ENCODE measurements at places on chromosomes 7 and 10.
A peak's percentile ranks its signal among the peaks of the same experiment; 100 is the strongest.

- DNase-seq = no peak
These were observed 56.8 kb upstream of the FAM171A1 start for GRCh38 chr10:15427843-15428414.

DNA sequence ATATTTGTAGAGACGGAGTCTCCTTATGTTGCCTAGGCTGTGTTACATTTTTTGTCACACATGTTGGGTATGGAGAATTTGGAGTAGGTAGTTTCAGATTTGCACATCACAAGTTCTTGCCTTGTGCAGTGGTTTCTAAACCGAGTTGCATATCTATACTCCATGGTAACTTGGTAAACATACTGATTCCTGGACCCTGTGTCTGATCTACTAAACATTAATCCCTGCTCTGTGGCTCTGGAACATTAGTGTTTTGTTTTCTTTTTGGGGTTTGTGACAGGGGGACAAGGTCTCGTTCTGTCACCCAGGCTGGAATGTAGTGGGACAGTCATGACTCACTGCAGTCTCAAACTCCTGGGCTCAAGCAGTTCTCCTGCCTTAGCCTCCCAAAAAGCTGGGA, 24.7 kb downstream of the AUTS2 start:
- no peak for DNase-seq

DNA sequence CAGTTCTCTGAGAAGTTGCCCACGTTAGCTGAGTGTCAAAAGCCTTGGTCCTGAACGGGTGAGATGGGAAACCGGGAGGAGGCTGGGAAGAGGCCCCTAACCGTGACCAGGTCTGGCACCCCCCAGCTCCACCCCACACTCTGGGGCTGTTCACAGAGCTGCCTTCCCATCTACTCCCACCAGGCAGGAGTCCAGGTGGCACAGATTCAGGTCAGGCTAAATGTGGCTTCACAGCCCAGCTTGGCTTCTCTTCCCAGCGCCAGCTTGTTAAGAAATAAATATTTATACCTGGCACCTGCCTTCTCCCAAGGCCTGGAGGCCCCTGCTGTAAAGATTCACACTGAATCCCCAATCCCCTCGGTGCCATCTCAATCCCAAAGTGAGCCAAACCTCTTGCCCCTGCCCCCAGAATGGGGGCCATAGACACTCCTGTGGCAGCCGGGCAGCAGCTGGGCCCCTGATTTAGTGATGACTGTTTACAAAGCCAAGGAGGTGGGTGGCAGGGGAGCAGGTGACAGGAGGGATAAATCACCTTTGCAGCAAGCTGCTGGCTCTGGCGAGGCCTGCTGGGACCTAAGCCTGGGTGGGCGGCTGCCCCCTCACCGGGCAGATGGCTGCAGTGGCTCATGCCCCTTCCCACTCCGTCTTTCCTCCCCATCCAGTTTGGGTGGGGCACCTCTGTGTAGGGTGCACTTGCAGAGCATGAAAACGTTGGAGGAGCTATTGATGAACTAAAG, 72.5 kb downstream of the GOLGA7B start:
- no peak for DNase-seq

DNA sequence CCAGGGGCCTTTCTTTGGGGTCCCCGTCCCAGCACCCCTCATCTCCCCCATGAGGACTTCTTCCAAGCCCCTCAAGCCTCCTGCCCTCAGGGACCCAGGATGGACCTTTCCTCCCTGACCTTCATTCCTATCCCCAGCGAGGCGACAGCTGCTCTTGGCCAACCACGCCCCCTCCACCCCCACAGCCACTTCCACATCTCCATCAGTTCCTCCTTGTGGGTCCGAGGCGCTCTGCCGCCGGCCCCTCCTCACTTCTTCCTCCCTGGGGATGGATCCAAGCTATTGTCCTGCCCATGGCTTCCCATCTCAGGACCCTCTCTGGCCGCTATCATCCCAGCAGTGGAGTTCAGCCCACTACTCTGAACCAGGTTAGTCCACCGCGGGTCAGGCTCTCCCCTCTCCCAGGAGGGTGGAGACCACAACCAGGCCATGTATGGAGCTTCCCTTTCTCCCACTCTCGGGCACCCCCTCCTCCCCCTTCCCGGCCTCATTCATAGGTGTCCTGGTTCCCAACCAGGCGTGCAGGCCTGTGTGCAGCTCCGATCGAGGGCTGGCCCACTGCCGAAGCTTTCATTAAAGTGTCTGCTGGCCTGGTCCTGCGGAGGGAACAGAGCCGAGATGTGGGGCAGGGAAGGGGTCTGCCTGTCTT, 1.7 kb upstream of the SH2B2 start:
- DNase-seq = no peak

GRCh38 chr7:46932676-46933424, 649.1 kb downstream of the TNS3 start:
- no peak for DNase-seq

- DNase-seq = no peak
These were observed 9.6 kb downstream of the DENND2A start for GRCh38 chr7:140631021-140631420.

GRCh38 chr7:1269336-1269890, 36.7 kb downstream of the UNCX start:
- DNase-seq = no peak

DNA sequence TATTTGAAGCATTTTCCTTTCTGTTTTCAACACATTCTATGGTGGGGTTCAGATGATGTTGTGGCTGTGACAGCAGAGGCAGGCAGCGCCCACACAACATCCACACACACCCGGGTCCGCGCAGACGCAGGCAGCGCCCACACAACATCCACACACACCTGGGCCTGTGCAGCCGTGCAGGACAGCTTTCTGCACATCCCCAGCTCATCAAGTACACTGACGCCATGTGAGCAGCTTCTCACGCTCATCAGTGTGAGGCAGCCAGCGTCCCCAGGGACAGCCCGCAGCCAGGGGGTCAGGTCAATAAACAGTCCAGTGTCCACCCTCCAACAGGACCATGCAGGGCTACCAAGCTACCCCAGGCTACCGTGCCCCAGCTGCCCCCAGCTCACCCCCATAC, 272.8 kb upstream of the TCERG1L start:
- DNase-seq = no peak

DNA sequence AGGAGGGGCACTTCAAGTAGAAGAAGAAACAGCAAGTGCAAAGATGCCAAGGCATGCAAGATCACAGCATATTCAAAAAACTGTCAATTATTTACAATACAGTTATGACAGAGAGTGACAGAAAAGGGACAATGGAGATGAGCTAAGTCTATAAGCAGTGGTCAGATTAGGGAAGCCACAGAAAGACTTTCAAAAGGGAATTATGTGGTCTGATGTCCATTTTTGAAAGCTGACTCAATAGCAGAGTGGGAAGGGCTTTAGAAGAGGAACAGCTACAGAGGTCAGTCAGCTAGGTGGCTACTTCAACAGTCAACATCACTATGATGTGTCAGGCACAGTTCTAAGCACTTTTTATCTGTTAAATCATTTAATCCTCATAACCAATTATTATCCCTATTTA, 45.2 kb upstream of the SPOCK2 start:
- peak; percentile 19 for DNase-seq

- no peak for DNase-seq
These were observed 834.4 kb upstream of the MBL2 start for GRCh38 chr10:53606981-53607380.

DNA sequence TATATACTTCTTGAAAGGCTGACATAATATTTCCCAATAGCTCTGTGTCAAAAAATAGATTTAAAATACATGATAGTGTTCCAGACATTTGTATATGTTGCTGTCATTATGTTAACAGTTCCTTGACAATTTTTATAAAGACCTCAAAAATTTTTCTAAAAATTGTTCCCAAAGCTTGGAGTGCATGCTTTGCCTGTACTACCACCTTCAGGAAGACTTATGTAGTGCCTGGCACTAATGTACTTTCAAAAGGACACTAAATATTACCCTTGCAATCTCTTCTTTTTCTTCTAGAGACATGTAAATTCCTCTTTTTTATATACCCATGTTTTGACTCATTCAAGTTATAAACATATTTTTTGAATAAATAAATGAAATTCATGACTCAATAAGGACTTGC, 48.0 kb upstream of the SP8 start:
- DNase-seq = no peak

GRCh38 chr10:130054021-130054420, 56.6 kb downstream of the C10orf143 start:
- no peak for DNase-seq

GRCh38 chr7:4657640-4658417, 24.3 kb upstream of the FOXK1 start:
- DNase-seq = no peak

DNA sequence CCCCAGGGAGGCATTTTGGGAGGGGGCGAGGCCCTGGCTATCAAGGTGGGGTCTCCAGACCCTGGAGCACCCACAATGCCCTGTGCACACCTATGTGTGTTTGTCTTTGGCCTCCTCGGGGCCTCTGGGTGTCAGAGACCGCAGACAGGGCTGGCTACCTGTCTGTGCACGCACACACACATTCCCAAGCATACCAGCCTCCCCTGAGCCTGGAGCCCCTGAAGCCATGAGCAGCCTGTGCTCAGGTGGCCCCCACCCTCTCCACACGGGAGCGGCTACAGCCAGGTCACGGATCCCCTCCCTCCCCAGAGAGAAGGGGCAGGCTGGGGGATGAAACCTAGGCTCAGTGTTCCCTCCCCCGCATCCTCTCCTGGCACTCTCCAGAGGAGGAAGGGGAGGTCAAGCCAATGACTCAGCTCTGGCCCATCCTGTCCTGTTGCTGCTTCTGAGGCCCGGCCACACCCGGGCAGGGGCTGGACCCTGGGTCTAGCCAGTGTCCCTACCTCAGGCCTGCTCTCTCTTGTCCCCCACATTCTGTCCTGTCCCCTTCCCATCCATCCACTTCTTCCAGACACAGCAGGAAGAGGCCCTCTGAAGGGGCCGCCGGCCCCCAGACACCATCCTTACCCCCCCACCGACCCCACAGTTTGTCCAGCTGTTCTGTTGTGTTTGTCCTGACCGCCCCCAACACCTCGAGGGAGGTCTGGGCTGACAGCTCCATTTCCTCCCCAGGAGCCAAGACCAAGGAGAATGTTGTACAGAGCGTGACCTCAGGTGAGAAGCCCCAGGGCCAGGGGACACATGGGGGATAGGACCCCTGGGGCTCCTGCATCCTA, 720 bp downstream of the SNCG start:
- DNase-seq = no peak

GRCh38 chr7:68865351-68866199, 732.7 kb upstream of the AUTS2 start:
- DNase-seq = no peak

DNA sequence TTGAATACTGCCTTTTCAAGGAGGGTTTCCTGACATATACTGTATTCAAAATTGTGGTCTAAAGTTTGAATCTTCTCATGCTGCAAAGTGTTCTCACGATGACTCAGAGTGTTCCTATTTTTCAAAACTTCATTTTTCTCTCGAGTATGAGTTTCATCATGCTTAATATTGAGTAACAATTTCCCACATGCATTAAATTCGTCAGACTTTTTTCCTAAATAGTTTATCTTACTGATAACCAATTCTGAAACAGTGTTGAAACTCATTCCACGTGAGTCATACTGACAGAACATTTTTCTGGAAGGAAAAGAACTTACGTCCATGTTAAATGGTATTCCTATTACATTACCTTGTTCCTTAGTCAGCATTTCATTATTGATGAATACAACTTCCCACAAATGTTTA, 44.1 kb downstream of the ZNF33B start:
- no peak for DNase-seq

DNA sequence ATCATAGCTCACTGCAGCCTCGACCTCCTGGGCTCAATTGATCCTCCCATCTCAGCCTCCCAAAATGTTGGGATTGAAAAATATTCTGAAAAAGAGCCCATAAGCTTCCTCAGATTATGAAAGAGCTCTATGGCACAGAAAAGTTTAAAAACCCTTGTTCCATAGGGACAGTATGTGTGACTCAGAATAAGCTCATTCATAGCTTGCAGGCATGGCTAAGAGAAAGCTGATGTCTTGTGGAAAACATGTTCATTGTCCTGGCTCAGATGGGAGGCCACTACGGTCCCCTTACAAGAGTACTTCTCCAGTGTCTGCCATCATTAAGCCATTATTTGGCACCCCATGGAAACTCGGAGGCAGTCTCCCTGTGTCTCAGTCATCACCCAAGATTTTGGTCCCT, 64.0 kb downstream of the CCDC3 start:
- no peak for DNase-seq

- DNase-seq = no peak
These were observed 17.0 kb downstream of the FAM20C start for GRCh38 chr7:209416-209815.

DNA sequence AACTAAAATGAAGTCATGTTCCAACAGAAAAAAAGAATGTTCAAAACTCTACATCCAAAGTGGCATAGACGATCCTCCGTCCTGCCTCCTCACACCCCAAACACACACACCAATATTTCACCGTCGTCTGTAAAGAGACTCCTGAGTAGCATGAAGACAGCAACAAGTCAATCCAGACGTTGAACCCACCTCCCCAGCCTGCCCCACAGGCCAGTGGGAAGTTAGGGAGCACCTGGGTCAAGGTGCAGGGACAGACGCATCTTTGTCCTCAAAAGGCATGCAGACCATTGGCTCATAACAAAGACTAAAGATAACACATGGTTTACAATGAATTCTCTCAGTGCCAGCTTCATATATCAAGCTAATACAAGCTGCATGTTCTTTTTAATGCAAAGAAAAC, 396.5 kb downstream of the TCERG1L start:
- no peak for DNase-seq

DNA sequence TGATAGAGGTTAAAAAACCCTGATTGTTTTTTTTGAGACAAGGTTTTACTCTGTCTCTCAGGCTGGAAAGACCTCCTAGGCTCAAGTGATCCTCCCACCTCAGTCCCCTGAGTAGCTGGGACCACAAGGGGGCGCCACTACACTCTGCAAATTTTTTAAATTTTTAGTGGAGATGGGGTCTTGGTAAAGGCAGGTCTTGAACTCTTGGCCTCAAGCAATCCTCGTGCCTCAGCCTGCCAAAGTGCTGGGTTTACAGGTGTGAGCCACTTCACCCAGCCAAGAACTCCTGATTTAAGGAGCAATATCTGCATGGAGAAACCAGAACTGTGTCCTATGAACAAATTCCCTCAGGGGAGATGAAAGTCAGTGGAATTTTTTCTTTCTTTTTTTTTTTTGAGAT, 7.3 kb upstream of the KLHDC10 start:
- DNase-seq = no peak

DNA sequence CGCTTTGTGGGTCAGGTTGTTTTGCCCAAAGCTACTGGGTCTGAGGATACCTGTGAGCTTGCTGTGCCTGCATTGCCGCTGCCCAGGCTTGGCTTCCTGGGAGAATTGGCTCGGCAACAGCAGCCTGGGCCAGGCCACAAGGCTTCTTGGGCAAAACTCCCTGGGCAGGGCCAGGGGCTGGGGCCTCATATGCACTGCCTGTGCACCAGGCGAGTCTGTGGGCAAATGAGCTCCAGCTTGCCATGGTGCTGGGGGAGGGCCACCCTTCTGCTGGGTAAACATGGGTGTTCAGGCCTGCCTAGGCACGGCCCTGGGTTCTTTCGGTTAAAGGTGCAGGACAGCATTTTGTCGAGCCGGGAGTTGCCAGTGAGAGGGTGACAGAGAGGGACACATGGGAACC, 19.4 kb downstream of the ZMIZ1 start:
- DNase-seq = no peak

GRCh38 chr10:15813415-15813814, 46.9 kb downstream of the MINDY3 start:
- DNase-seq = no peak

Data from GM12892 (cell line).